ENCODE measurements at places on chromosomes 6 and 20.

GRCh38 chr6:25341923-25342619 is 62.9 kb downstream of the CARMIL1 start:
- no peak for DNase-seq

- DNase-seq, result no peak
Measured at GRCh38 chr6:157106487-157106886, 216.8 kb downstream of the TMEM242 start.

DNA sequence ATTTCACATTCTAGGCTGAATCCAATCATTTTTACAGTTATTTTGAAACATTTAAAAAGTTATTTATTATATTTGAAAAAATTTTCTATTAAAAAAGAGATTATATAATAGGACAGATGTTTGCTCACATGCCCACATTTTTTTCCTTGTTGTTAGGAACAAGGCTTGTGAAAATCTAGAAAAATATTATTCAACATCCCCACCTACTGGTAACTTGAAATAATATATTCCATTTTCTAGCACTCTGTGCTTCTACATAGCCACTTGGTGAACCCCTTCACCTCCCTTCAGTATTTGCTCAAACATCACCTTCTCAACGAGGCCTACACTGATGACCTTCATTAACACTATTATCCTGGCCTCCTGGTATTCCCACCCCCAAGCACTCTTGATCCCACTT is 18.3 kb upstream of the GPRC6A start:
- no peak for DNase-seq

DNA sequence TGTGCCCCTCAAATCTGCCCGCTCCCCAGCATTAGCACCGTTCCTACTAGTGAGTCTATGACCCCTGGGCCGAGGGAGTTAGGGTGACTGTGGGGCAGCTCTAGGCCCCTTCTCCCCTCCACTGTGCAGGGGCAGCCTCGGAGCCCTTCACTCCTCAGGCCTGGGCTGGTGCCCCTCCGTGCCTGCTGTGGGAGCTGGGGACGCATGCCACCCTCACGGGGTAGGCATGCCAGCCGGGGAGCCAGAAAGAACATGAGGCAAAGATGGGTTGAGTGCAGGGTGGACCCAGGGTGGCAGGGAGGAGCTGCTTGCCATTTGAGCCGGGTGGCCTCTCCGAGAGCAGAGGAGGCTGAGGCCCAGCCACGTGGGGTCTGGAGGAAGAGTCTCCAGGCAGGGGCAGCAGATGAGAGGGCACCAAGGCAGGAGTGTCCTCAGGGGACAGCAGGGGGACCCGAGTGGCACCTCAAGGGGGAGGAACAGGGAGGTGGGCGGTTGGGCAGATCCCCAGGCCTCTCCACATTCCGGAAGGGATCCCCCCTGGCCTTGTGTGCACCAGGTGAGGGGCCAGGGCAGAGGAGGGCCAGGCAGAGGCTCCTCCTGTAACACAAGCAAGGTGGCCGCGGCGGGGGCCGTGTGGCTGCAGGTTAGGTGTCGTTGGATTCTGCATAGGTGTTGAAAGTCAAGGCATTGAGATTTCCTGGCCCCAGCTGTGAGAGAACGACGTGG is 18.6 kb upstream of the LSM14B start:
- DNase-seq, result no peak

GRCh38 chr6:90144396-90144795 is 152.2 kb downstream of the BACH2 start:
- no peak for DNase-seq

DNA sequence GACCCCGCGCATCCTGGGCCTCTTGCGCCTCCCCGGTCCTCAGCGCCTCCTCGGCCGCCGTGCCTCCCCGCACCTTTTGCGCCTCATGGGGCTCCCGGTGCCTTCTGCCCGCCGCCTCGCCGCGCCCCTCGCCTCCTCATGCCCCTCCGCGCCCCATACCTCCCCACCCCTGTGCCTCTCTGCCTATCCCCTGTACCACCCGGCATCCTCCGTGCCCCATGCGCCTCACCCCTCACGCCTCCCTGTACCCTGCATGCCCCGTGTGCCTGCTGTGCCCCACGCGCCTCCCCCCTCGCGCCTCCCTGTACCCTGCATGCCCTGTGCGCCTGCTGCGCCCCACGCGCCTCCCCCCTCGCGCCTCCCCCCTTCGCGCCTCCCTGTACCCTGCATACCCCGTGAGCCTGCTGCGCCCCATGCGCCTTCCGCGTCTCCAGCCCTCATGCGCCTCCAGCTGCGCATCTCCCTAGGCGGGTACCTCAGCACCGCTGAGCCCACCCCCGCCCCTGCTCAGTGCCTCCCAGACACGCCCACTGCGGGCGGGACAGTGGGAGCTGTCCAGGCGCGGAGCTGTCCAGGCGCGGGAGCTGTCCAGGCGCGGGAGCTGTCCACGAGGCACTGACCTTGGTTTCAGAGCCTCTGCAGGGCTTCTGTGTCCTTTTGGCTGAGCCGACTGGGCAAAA is 37.1 kb downstream of the IGF2R start:
- DNase-seq, result peak; percentile 62

- no peak for DNase-seq
Measured at GRCh38 chr6:42460883-42461282, 9.2 kb upstream of the TRERF1 start.

- DNase-seq, result no peak
Measured at GRCh38 chr20:23668477-23668951, 20.3 kb downstream of the CST4 start.

DNA sequence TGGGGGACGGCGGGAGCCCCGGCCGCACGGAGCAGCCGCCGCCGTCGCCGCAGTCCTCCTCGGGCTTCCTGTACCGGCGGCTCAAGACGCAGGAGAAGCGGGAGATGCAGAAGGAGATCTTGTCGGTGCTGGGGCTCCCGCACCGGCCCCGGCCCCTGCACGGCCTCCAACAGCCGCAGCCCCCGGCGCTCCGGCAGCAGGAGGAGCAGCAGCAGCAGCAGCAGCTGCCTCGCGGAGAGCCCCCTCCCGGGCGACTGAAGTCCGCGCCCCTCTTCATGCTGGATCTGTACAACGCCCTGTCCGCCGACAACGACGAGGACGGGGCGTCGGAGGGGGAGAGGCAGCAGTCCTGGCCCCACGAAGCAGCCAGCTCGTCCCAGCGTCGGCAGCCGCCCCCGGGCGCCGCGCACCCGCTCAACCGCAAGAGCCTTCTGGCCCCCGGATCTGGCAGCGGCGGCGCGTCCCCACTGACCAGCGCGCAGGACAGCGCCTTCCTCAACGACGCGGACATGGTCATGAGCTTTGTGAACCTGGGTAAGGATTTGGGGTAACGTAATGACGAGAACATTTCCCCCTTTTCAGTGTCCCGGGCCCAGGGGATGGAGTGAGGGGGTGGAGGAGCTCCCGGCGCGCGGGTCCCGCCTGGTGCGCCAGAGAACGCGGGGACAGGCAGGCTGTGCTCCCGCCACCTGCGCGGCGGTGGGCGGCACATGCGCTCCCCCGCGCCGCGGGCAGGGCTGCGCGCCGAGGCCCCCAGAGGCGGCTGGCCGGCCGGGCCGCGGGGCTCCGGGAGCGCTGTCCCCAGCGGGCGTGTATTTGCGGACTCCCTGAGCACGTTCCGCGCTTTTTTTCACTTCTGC is 1.4 kb downstream of the BMP6 start:
- peak; percentile 24 for DNase-seq

GRCh38 chr20:49637046-49637637 is 69.2 kb upstream of the PTGIS start:
- no peak for DNase-seq

DNA sequence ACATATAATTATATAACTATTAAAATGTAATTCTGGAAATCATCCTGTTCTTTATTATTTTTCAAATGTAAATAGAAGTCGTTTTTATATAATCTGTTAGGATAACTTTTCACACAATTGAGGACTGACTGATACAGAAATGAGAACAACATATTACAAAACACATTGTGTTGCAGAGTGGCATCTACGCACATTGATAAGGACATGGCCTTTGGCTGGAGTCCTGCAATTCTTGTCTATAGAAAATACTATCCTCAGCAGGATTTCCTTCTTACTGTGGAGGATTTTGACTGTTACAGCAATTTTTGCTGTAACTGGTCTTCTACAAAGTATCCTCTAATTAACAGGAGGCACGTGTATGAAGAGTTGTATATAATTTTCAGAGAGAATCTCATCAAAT is 19.8 kb downstream of the SH3BGRL2 start:
- DNase-seq, result no peak

DNA sequence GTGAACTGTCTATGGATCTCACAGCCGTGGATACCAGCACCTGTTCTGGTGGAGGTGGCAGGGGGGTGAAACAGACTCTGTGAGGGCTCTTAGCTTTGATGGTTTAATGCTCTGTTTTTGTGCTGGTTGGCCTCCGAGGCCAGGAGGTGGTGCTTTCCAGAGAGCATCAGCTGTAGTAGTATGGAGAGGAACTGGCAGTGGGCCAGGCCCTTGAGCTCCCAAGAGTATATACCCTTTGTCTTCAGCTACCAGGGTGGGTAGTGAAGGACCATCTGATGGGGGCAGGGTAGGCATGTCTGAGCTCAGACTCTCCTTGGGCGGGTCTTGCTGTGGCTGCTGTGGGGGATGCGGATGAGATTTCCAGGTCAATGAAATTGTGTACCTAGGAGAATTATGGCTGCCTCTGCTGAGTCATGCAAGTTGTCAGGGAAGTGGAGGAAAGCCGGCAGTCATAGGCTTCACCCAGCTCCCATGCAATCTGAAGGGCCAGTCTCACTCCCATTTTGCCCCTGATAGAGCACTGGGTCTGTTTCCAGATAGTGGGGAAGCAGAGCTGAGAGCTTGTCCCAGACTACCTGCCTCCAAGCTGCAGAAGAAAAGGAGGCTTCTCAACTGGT is 102.7 kb upstream of the AHI1 start:
- no peak for DNase-seq

- no peak for DNase-seq
Measured at GRCh38 chr20:19015351-19016139, 196.9 kb upstream of the SLC24A3 start.

GRCh38 chr6:135871296-135871695 is 19.8 kb downstream of the PDE7B start:
- no peak for DNase-seq

DNA sequence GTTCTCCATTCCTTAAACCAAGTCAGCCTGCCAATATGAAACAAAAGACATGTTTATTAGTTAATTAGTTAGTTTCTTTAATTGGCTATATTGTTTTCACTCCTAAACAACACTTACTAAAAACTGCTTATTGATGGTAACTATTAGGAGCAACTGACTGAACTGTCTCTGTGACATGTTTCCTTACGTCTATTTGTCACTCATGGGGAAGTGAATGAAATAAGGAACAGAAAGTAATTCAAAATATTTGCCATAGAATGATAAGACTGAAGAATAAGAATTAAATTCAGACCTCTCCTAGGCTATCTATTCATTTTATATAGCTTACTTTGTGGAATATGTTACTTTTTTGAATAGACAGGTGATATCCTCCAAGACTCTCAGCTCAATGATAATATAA is 217.2 kb downstream of the LAMA2 start:
- DNase-seq, result no peak

DNA sequence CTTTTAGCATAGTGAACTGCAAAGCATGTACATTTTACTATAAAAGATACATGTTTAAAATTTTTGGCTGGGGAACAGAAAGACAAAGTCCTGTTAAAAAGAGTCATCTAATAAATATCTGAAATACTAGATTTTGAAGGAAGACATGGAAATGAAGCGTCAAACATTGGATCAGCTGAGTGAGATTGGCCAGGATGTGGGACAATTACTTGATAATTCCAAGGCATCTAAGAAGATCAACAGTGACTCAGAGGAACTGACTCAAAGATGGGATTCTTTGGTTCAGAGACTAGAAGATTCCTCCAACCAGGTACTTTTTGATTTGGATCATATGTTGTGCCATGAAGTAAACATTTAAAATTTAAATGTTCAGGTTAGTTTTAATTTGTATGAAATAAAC is 162.3 kb downstream of the UTRN start:
- no peak for DNase-seq

DNA sequence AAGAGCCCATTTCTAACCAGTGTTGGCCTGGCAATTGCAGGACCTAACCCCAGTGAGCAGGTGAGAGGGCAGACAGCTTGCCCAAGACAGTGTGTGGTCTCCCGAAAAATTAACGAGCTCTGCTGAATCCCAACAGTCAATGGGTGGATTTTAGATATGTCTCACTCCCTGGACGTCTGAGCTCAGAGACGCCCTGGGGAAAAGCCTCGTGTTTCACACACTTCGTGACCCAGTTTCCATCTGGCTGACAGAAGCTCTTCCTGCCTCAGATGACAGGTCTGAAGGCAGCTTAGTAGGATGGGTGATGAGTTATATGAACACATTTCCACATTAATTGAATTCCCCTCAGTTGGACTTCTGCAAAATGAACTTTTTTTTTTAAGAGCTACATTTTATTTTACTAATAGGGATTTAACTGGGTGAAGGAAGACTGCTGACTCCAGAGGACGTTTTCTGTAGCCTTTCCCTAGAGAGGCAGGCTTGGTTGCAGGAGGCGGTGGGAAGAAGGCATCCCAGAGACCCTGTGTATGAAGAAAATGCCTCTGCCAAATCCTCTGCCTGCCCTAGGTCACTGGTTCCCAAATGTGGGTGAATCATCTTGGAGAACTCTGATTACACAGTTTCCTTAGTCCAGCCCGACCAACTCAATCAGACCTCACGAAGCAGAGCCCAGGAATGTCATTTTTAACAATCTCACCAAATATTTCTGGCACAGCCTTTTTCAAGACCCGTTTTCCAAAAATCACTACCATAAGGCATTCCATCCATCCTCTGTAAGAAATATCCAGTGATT is 71.7 kb upstream of the LY86 start:
- DNase-seq, result no peak

GRCh38 chr20:44053046-44053445 is 133.9 kb downstream of the JPH2 start:
- DNase-seq, result no peak

- no peak for DNase-seq
Measured at GRCh38 chr20:62496568-62497218, 20.9 kb upstream of the GATA5 start.

DNA sequence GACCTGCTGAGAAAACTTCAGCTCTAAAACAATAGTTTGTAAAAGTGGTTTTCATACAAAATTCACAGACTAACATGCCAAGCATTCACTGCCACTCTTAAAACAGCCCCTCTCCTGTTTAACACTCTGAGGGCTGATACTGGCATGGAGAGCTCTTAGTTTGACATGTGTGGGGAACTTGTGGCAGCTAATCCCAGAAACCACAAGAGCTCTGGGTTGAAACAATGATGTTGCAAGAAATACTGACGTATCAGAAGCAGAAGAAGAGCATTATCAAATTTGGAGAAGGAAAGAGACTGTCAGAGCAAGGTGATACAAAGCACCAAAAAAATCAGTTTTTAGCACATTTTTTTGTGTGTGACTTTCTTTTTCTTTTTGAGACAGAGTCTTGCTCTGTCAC is 5.1 kb downstream of the BEND3 start:
- no peak for DNase-seq

All from left cardiac atrium (tissue), 4 donors.